ENCODE measurements at places on chromosomes 1 and 21.
A peak's percentile ranks its signal among the peaks of the same experiment; 100 is the strongest.

- no peak for DNase-seq
Measured at GRCh38 chr1:147625362-147625995, 44.8 kb downstream of the ACP6 start.

DNA sequence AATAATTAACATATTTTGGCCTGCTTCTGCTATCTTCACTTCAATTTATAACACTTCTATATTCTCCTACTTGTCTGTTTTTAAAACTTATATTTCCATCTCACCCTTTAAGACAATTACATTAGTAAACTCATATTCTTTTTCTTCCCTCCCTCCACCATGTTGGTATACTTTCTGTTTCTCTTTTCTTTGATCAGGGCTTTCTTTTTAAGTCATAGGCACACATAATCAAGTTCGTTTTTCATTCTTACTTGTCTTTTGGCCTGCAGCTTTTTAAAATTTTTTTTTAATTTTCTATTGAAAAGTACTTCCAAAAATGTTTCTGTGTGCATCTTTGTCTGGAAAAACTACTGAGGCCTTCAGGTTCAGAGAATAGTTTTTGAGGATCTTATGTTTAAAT is 2.3 kb downstream of the PYHIN1 start:
- no peak for DNase-seq

DNA sequence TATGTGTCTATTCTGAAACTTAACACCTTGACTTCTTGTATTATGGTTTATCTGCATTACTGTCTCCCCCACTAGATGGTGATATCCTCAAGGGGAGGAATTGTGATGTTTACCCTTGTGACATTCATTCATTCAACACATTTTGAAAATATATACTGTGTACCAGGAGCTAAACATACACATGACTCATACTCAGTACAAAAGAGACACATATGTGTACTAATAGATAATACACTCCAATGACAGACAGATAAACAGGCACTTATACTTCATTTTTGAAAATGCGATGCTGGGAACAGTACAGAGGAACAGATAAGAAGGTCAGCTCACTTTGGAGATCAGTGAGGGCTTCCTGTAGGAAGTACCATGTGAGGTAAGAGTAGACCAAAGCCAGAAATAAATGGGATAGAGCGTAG is 8.9 kb upstream of the RAB3GAP2 start:
- DNase-seq, result peak; percentile 50

DNA sequence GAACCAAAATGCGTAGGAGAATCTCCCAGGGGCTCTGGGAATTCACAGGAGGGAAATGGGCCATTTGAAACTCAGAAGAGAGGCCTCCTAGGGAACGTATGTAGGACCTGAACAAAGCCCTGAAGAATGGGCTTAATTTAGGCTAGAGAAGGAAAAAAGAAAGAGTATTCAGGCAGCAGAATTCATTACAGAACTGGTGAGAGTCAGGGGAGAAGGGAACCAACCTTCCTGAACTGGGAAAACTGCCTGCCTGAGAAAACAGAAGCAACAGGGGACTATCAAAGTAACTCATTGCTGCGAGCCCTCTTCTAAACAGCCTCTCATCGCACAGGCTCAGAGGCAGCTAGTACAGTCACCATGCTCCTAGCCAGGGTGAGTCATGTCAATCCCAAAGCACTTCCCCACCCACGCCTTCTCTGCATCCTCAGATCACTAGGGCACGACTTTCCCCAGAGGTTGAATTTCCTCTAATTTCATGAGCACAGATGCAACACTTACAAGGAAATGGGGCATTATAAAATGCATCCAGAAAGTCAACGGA is 98.1 kb downstream of the ADSS2 start:
- peak; percentile 76 for DNase-seq

- no peak for DNase-seq
Measured at GRCh38 chr1:181680871-181681270, 197.6 kb downstream of the CACNA1E start.

DNA sequence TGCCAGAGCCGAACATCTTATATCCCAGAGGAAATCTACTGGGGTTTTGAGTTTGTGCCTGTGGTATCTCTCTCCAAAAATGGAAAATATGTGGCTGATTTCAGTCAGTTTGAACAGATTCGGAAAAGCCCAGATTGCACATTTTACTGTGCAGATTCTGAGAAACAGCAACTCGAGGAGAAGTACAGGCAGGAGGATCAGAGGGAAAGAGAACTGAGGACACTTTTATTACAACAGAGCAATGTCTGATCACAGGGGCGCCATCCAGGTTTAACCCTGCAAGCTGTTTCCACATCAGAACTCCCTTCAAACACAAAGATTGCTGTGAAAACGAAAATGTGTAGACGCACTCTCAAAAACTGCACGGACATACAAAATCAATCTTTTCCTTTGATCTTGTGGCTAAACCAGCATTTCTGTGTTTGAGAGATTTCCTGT is 43.4 kb downstream of the KCNJ15 start:
- DNase-seq, result no peak

GRCh38 chr1:163046071-163046470 is 23.1 kb upstream of the RGS4 start:
- no peak for DNase-seq

DNA sequence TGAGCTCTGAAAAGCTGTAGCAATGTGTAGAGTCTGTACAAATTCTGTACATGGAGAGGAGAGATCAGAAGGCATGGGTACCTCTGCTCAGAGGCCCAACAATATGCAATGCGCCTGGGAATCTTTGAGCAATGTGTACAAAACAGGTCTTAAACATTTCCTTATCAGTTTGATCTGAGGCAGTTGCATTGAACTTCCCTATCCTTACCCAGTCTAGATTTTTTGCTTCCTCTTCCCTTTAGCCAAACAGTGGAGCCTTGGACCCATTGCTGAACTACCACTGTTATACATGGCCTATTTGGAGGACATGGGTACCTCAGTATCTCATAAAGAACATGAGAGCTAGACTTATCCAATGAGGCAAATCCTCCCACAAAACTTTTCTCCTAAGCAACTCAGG is 12.6 kb upstream of the MNDA start:
- no peak for DNase-seq

GRCh38 chr1:32142446-32143301 is 34.8 kb downstream of the KPNA6 start:
- DNase-seq, result peak; percentile 71

DNA sequence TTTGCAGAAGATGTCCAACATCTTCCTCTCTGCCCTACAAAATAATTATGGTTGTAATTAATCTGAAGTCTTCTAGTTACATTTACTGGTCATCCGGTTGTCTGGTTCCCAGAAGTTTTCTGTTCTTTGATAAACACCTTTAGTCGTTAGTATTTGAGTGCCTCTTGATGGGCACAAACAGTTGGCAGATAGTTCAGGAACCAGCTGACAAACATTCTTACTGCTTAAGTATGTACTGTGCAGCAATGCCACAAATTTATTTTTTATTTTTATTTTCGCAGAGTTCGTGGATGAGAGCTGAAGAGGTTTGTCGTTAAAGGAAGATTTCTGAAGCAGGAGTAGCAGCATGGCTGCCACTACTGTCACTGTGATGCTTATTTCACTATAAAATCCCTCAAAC is 84.7 kb downstream of the RABGAP1L start:
- DNase-seq, result no peak

DNA sequence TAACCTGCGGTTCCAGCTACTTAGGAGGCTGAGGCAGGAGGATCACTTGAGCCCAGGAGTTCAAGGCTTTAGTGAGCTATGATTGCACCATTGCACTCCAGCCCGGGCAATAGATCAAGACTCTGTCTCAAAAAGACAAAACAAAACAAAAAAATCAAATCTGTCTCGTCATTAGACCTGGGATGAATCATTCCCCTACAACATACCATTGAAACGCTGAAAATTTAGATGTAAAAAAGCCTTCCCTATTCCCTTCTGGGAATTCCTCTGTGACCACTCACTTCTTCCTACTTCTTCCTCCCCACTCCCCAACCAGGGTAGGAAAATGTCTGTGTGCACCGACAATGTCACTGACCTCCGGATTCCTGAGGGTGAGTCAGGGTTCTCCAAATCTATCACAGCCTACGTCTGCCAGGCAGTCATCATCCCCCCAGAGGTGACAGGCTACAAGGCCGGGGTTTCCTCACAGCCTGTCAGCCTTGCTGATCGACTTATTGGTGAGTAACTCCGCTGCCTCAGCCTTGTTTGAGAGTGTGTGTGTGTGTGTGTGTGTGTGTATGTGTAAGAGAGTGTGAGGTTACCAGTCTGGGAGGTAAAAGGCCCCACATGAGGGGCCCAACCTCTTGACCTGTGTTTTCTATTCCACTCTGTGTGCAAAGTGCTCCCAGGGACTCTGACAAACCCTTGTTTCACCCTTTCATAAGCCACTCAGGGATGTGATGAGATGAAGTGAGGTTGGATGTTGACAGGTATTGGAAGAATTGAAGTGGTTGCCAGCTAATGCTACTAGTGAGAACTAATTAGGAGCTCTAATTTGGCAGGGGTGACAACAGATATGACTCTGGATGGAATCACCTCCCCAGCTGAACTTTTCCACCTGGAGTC is 16.3 kb upstream of the SARS1 start:
- no peak for DNase-seq

DNA sequence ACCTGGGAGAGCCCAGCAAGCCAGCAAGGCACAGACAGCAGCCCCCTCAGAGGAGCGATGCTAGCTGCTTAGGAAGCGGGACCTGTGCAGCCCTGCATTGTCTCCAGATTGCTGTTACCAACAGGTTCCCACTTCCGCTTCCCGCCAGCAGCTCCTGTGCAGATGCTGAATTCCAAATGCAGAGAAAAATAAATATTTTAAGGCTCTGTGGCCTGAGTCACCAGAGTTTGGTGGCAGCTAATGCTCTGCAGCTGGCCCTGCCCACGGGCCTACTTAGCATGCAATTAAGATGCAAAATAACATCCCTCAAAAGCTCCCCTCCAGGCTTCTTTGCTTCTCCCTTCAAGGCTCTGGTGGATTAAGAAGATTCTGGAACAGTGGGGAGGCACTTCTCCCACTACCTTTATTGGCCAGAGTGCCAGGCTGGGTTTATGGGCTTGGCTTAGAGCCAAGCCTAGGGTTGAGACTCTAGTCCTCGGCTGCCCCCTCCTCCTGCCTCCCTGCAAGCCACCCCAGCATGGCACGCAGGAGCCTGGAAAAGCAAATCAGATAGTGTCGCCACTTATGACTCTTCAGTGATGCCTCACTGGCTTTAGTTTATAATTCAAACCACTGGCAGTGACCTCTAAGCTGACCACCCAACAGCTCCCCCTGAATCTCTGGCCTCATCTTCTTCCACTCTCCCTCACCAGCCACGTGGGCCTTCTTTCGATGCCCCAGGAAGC is 207.1 kb upstream of the ZC3H12A start:
- DNase-seq, result no peak

- no peak for DNase-seq
Measured at GRCh38 chr1:151255381-151255780, 847 bp downstream of the PSMD4 start.

DNA sequence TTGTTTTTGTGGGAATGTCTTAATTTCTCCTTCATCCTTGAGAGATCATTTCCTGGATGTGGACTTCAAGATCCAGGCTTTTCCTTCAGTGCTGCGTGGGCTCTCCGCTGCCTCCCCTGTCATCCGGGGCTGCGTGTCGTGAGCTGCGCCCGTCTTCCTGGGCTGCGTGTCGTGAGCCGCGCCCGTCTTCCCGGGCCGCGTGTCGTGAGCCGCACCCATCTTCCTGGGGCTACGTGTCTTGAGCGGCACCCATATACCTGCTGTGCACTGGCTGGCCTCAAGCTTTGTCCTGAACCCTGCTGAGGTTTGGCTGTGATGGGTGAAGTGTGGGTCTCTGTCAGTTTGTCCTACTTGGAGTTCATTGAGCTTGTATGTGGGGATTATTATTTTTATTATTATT is 55.1 kb downstream of the PCNT start:
- no peak for DNase-seq

DNA sequence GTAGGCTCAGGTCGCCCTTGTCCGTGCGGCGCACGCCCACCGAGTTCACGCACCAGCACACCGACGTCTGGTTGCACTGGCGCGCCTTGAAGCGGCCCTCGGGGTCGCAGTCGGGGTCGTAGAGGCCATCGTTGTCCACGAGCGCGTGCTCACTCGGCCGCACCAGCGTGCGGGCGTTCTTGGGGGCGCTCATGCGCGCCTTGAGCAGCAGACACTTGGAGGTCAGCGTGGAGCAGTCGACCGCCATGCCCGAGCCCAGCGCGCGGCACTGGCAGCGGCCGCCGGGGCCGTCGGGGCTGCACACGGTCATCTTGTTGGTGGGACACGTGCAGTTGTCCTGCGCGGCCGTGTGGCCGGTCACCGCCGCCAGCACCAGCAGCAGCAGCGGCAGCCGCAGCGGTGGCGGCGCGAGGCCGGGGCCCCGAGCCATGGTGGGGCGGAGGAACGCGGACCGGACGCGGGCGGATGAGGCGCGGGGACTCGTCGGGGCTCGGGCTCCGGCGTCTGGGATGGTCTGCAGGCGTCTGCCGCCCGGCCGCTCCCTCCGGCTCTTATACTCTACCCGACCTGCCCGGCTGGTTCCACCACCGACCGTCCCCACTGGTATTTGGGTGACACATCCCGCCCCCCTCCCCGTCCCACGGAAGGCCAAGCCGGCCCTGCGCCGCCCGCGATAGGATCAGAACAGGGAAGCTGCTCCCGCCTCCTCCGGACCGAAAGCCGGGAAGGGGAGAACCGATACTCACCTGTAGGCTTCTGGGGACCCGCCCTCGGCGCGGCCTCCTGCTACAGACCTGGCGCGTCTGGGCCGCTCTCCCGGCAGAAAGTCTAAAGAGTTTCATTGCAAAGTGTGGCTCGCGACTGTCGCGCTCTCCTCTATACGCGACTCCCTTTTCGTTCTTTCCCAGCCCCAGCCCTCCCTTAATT is at the start of gene TACSTD2:
Gene TACSTD2 (minus strand): TSS at position 526 of the 927 bp plus-strand sequence. CDS start 96 bp downstream, at position 430.
- DNase-seq, result peak; percentile 82

Data from HT-29 (cell line).